ENCODE measurements at places on chromosomes 2 and 18.

DNA sequence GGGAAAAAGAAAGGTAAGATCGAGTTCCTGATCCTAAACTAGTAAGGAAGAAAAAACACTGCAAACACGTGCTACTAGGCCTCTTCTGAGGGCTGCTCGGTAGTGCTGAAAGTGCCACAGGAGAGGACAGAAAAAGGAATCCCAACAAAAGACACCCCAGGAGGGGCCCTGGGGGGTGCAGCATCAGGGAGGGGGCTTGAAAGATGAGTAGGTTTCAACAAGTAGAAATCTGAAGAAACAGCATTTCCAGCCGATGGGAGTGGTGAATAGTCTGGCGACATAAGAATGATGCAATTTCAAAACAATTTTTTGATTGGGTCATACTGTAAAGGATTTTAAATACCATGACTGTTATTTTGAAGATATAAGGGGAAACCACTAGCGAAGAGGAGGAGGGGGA lies 98.6 kb downstream of the NOL10 start:
- no peak for DNase-seq

- no peak for DNase-seq
Measured at GRCh38 chr2:218806346-218806978, 24.5 kb downstream of the CYP27A1 start.

GRCh38 chr2:55511508-55512124 lies 7.9 kb upstream of the CFAP36 start:
- DNase-seq = peak; percentile 69

- no peak for DNase-seq
Measured at GRCh38 chr18:11027862-11028261, 121.5 kb downstream of the PIEZO2 start.

DNA sequence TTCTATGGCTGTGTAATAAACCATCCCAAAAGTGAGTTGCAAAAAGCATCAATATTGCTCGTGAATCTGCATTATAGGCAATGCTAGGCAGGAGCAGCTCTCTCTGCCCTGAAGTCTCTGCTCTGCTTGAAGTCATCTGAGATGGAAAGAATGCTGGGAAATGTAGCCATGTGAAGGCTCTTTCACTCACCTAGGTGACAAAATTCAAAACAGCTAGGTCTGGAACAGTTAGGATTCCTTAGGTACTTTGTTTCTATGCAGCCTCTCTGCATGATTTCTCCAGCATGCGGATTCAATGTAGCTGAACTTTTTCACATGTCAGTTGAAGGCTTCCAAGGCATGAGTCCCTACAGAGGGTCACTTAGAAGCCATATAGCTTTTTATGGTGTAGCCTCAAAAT lies 1383.7 kb downstream of the LRP1B start:
- DNase-seq = no peak

- DNase-seq = no peak
Measured at GRCh38 chr2:98810588-98810928, 79.6 kb upstream of the MGAT4A start.

DNA sequence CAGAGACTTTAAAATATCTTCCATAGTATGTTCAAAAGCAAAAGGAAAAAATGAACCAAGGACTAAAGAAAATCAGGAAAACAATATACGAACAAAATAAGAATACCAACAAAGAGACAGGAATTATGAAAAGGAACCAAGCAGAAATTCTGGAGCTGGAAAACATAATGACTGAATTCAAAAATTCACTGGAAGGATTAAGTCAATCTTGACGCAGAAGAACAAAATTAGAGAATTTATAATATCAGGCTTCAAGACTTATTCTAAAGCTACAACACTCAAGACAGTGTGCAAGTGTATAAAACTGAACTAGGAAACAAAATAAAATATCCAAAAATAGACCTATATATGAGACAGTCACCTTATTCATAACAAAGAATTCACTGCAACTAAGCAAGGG lies 56.9 kb upstream of the GYPC start:
- no peak for DNase-seq

GRCh38 chr2:158213773-158214172 lies 112.1 kb downstream of the UPP2 start:
- DNase-seq = no peak

GRCh38 chr2:162885281-162886070 lies 46.9 kb upstream of the KCNH7 start:
- no peak for DNase-seq

DNA sequence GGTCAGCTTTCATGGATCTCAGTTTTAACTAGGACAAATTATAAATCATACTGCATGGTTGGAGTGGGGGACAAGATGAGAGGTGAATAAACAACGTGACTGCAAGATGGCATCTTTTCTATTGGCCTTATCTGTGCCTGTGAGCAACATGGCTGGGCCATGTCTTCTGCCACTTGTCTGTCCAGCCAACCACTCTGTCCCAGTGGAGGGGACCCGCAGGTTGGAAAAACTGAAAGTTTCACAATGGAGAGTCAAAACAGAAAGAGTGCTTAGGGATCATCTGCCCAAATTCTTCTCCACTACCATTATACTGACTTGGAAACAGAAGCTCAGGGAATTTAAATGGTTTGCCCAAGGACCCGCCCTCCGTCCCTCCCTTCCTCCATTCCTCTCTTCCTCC lies 104.1 kb downstream of the ALK start:
- DNase-seq = no peak

DNA sequence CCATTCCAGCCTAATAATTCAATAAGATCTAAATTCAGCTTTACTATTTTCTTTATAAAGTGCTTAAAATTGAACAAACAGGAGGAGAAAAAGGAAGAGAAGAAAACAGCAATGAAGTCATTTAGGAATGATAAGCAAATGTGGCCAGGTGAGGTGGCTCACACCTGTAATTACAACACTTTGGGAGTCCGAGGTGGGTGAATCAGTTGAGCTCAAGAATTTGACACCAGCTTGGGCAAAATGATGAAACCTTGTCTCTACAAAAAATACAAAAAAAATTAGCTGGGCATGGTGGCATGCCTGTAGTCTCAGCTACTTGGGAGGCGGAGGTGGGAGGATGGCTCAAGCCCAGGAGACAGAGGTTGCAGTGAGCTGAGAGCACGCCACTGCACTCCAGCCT lies 129.0 kb downstream of the CAMKMT start:
- DNase-seq = no peak

DNA sequence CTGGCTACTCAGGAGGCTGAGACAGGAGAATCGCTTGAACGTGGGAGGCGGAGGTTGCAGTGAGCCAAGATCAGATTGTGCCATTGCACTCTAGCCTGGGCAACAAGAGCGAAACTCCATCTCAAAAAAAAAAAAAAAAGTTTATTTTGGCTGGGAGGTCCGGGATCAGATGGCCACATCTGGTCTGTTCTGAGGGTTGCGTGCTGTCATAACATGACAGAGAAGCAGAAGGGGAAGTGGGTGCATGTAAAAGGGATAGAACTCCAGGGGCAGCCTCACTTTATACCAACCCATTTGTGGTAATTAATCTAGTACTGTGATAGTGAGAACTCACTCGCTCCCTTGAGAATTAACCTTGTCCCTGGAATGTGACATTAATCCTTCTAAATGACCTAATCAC lies 101.2 kb downstream of the PTPN4 start:
- no peak for DNase-seq

- no peak for DNase-seq
Measured at GRCh38 chr18:13444430-13445240, 226.1 kb downstream of the LDLRAD4 start.

- no peak for DNase-seq
Measured at GRCh38 chr2:74491648-74492544, 7.5 kb downstream of the LBX2 start.

DNA sequence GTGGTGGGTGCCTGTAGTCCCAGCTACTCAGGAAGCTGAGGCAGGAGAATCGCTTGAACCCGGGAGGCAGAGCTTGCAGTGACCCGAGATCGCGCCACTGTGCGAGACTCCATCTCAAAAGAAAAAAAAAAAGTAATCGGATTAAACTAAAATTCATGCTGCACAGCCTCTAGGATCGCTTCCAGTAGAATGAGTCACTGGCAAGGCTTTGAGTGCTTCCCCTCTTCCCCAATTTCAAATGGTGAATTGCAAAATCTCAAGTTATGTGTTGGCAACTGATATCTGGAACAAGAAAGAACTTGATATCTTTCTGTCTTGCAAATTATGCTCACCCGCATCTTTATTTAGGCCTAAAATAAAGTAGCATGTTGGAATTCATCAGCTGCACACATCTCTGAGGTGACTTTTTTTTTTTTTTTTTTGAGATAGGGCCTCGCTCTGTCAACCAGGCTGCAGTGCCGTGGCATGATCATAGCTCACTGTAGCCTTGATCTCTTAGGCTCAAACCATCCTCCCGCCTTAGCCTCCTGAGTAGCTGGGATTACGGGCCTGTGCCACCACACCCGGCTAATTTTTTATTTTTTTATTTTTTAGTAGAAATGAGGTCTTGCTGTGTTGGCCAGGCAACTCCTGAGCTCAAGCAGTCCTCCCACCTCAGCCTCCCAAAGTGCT lies 12.7 kb downstream of the TTC39C start:
- DNase-seq = no peak

DNA sequence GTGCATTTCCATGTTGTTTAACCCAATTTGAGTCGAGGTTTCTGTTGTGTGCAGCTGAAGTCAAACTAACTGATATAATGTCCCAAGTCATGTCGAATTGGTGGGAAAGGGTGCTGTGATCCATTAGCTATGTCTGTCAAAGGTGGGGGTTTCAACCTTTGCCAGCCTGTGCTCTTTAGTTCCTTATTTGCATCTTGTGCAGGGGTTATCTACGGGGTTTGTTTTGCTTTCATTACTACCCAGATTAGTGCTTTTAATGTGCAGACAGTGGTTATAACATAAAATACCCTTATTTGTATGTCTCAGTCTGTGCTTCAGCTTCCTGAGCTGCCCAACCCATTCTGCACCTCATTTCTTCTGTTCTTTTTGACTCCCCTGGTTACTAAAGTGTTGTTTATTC lies 271.9 kb upstream of the CXCR4 start:
- DNase-seq = no peak

- no peak for DNase-seq
Measured at GRCh38 chr2:62435720-62436119, 70.3 kb downstream of the TMEM17 start.

GRCh38 chr18:4405965-4406364 lies 49.1 kb downstream of the DLGAP1 start:
- DNase-seq = no peak

DNA sequence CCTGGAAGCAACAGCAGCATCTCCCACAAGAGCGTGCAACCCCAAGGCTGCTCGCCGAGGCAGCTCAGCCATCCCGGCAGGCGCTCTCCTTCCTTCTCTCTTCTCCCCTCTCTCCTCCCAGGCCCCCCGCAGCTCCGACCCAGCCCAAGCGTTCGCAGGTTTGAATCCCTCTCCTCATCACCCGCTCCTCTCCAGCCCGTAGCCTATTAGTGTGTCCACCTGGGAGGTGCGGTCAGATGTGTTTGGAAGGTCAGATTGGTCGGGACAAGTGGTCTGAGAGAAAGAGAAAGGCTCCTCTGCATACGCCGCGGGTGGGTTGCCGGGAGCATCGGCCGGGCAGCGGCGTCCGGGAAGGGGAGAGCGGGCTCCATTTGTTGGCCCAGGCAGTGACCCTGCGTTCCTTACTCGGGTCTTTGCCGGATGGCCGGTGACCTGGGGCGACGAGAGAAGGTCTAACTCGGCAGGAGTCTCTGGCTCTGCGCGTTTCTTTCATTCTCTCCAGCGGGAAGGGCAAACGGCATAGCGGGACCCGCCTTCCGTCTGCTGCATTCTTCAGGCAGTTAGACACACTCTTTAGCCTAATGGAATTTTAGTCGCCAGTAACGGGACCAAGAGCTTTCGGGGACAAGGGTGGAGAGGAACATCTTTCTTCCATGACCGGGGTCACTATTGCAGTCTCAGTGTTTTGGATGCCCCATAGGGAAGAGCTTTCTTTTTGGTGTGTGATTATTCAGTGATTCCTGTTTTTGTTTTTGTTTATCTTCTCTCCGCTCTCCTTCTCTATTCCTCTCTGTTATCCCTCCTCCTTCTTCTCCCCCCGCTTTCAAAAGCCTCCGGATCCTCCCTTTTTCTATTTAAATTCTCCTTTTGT lies 1.1 kb upstream of the TMEFF2 start:
- no peak for DNase-seq

- DNase-seq = no peak
Measured at GRCh38 chr18:45054636-45055035, 373.9 kb downstream of the SETBP1 start.

- no peak for DNase-seq
Measured at GRCh38 chr2:236675051-236675450, 105.4 kb downstream of the ACKR3 start.

GRCh38 chr2:172091761-172092566 lies 6.7 kb downstream of the DLX1 start:
- no peak for DNase-seq

DNA sequence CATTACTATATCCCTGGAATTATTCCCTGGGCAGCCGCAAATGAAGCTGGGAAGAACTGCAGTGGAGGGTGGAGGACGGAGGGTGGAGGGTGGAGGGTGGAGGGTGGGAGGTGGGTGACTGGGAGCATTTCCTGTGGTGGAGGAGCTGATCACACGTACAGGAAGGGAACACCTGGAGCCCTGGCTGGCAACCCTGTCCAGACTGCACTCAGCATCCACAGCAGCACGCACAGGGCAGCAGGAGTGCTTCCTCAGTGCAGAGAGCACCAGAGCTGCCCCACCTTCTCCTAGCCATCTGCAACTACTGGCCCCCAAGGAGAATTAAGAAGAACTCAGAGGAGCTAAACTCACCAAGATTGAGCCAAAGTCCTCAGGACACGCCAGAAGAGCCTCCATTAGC lies 249.9 kb downstream of the EIPR1 start:
- DNase-seq = peak; percentile 75

- DNase-seq = no peak
Measured at GRCh38 chr18:42883169-42883568, 232.3 kb downstream of the RIT2 start.

- DNase-seq = no peak
Measured at GRCh38 chr18:24268784-24269550, 128.7 kb downstream of the OSBPL1A start.

DNA sequence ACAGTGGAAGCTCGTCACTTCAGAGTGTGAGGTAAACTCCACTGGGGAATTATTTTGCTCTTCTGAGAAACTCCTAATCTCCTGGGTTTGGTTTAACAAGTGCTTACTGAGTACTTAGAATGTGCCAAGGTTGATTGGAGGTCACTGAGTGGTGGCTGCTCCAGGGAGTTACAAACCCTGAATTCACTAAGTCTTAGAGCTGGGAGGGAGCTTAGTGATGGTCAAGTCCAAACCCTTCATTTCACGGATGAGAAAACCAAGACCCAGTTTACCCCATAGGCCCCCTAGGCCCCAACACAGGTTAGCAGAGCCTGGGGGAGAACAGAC lies 52.0 kb downstream of the SLC4A5 start:
- no peak for DNase-seq
